Cardiac muscle cell (in vitro differentiated cells and primary cell): ENCODE measurements at places on chromosomes 3 and 15. TPM values are rescaled to one million over a fixed set of nuclear protein-coding genes. Genes with fewer than 3 reads are reported as not detected.

The TM6SF1 gene
- 0.49 and 1.3 TPM in 2 replicates for total RNA-seq

The THUMPD3 gene
- 24.5 and 43.5 TPM in 2 replicates for total RNA-seq

The CCDC39 gene
- not detected in 2 replicates for total RNA-seq

The MAP3K13 gene
- total RNA-seq = 18.0 and 19.1 TPM in 2 replicates

DNA sequence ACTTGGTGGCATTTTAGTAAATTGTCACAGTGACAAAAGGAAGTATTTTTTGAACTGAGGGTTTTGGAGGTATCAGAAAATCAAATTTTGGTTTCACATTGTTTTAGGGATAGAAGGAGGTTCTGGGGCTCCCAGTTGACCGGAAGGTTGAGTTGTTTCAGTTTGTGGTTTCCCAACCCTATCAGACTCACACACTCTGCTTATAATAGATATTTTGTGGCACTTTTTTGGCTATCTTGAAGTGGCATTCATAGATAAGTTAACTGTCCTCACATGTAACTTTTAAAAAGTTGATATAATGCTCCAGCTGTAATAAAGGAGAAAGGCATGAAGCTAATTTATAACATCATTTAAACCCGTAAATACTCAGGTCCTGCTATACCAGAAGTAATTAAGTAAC, 12.8 kb downstream of the ARMC8 start:
- DNase-seq = no peak

DNA sequence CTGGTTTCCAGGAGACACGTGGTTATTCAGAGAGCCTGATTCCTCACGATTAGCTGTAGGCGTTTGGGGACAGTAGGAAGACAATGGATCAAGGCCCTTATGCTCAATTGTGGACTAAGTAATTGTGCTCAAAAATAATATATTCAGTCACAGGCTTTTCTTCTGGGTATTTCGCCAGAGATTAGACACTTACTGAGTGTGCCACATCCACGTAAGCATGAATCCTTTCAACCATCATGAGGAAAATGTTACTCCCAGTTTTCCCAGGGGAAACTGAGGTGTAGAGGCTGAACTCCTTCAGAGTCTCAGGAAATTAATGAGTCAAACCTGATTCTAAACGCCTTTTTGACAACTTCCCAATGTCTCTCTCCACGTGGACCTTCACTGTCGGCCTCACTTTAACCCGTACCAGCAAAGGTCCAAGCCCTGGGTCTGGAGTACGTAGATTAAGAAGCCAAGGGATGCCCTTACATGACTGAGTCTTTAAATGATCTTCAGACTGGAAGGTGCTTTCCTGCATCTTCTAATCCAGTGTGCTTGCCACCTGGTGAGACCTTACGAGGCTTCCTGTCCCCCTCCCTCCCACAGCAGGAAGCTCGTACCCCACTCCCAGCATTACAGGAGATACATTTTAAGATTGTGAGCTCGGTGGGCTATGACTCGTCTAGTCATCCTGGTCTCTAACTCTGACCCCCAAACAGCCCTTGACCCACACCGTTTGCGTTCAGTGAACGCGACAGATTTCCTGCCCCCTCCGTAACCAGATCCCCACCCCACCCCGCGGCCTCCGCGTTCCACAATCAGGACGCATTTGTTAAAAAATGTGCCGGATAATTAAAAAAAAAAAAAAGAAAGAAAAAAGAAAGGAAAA, 1.7 kb downstream of the PKM start:
- DNase-seq = peak; percentile 3

- DNase-seq = no peak
These were observed 310.4 kb downstream of the PLCL2 start for GRCh38 chr3:17195192-17195611.

DNA sequence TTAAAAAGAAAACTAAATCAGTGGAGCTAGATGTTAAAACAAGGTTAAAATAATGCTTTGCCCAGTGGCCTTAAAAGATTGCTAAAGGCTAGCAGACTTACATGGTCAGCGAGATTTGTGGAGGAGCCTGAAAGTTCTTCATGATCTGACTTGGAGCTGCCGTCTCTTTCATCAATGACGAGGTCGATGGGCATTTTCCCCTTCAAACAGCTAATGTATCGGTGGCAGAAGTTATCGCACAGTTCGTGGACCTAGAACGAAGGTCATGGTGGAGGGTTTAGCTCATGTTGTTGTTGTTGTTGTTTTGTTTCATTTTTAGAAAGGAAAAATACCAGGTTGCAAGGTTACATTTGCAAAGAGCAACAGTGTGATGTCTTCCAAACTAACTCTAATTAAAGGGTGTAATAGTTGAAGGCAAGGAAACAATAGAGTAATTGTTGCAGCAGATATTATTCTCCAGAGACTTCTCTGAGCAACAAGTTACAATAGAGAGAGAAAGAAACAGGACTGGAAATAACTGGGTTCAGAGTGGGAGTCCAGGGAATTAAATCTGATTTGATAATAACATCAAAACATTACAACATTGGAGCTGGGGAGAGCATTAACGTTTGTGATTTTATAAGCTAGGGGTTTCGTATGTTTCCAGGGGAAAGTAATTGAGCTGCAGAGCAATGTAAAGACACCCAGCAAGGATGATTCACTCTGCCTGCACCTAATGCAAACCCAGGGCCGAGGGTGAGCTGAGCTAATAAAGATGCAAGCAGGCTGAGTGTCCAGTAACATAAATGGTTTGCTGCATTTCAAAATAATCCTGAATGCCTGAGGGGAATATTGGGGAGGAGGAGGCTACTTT, 6.6 kb downstream of the MEIS2 start:
- DNase-seq = peak; percentile 87

DNA sequence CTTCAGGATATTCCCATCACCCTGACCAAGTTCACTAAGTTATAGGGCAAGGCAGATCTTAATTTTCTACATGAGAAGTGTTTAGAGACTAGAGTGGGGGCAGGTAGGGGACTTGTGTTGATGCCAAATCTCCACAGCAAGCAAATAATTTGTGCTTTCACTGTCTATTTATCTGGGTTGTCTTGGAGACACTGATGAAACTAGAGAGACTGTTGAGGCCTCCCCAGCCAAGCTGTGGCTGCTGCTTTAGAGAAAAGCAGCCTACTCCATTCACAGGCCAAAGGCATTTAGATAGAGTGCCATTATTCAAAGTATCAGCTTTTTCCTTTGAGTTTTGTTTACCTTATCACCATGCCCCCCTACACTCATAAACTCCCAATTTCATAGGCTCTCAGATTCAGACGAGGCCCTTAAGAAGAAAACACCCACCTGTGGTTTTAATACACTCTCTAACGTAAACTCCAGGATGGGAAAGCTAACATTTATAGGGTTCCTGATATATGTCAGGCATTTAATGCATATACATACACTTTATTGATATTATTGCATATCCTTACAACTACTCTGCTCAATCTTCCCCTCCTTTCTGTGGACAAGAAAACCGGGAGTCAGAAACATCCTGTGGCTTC, 130.4 kb upstream of the FOXB1 start:
- DNase-seq = no peak

GRCh38 chr3:24628523-24629258, 134.0 kb upstream of the THRB start:
- DNase-seq = no peak

DNA sequence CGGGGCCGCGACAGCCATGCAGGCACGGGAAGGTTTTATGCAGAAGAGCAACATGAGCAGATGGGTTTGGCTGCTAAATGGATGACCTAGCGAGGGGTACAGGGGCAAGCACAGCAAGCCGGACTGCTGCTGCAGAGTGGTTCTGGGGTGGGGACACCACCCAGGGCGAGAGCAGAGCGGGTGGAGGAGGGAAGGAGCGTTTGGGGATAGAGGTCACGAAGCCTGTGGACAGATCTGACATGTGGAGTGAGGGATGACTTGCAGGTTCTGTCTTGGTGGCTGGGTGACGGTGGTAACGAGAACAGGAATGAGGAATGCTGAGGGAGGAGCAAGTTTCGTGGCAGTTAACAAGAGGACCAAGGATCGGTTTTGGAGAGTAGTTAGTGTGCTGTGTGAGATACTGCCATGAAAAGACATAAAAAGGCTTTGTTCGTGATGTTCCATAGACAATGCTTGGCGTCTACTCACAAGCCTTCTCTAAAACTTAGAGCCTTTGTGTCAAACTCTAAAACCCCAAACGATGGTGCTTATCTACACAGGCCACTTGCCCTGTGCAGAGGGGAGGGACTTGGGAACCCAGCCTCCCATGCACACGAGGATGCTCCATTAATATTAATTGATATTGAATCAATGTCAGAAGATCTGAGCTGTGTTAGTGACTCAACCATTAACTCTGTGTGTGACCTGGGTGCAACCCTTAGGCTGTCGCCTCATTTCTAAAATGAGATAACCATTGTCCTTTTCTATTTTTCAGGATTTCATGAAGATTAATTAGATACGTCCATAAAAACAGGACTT, 132.7 kb upstream of the SLC2A2 start:
- no peak for DNase-seq

- DNase-seq = no peak
These were observed 173.3 kb downstream of the RBMS3 start for GRCh38 chr3:29454161-29454611.

DNA sequence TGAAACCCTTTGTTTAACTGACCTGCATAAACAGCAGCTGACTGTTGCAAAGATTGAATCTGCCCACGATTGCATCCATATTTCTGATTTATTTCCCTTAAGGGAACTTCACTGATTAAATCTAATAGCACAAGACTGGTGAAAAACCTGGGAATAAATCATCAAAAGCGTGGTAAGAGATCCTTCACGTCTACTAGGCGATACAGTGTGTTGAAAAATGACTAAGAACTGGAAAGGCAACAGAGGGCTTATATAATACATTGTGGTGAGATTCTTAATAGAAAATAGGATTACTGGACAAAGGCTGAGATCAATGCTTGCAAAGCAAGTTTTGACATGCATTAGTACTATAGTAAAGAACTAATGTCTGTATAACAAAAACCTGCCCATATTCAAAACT, 49.0 kb downstream of the POLQ start:
- DNase-seq = no peak
